Stimulated activated CD4-positive, alpha-beta T cell treated with anti-CD3 and anti-CD28 coated beads, Interleukin-2, amount 100 ng/mL, for 24 hours (primary cell): ENCODE measurements at places on chromosomes 4 and X.

- DNase-seq, result no peak
Measured at GRCh38 chrX:153063315-153063714, 7.0 kb downstream of the PNMA3 start.

GRCh38 chr4:105659190-105659589 lies 49.3 kb downstream of the INTS12 start:
- no peak for DNase-seq

DNA sequence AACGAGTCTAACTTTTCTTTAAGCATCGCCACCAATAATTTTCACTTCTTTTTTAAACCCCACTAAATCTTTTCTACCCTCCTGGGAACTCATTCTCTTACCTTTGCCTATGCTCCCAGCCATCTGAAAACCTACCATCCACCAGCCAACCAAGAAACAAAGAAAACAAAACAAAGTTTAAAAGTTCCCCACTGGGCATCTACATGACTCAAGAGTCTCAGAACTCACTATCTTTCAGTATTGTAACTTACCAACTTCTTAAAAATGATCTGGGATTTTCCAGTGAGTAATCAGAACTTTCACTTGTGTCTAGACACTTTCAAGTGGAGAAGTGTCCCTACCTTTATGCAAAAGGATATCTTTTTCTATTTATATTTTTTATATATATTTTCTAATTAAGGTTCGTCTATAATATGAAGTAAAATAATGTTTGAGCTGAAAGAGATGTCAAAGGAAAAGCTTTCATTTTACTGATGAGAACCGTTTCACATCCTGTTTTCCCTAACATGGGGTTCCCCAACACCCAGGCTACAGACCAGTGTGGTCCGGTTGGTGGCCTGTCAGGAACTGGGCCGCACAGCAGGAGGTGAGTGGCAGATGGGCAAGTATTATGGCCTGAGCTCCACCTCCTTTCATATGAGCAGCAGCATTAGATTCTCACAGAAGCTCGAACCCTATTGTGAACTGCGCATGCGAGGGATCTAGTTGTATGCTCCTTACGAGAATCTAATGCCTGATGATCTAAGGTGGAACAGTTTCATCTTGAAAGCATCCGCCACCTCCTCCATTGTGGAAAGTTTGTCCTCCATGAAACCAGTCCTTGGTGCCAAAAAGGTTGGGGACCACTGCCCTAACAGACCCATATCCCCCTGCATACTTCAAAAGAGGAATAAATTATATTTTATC lies 9.8 kb upstream of the TIGD2 start:
- DNase-seq, result no peak

DNA sequence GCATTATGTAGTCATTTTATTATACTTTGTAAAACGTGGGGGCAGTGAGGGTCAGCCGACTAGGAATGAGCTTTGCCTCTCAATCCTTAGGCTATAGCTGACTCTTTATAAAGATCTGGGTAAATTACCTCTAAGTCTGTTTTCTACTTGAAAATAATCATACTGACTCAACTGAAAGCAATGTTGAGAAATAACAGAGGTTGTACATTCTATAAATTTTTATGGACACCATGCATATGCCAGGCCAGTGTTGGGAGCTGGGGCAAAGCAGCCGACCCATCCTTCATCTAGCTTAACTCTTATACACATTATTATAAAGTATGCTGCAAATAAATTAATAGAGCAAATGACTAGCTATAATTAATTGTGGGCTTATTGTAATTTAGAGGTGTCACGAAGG lies 2.2 kb upstream of the DCUN1D4 start:
- DNase-seq, result no peak

GRCh38 chr4:157057218-157057617 lies 18.7 kb upstream of the GLRB start:
- no peak for DNase-seq

GRCh38 chrX:54551801-54552200 lies 21.8 kb downstream of the GNL3L start:
- no peak for DNase-seq

- no peak for DNase-seq
Measured at GRCh38 chr4:152747444-152747843, 32.1 kb downstream of the TIGD4 start.

GRCh38 chr4:26424153-26424552 lies 66.1 kb downstream of the CCKAR start:
- no peak for DNase-seq

GRCh38 chr4:48898733-48899431 lies 7.7 kb downstream of the OCIAD2 start:
- DNase-seq, result no peak

DNA sequence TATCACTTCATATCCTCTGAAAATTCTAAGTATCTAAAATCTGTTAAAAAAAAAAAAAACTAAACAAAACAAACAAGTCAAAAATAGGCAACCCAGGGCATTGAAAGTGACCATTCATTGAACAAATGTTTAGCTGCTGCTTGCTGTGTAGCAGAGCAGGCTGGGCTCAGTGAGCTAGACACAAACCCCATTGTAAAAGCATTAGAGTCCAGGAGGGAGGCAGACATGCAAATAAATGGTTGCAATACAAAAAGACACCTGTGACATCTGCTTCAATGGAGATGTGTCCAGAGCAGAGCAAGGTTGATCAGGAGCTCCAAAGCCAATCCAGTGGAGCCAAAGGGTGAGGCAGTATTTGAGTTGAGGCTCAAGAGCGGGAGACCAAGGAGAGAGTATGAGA lies 267.3 kb upstream of the GATB start:
- no peak for DNase-seq

- no peak for DNase-seq
Measured at GRCh38 chrX:72201836-72202536, 20.4 kb downstream of the PIN4 start.

DNA sequence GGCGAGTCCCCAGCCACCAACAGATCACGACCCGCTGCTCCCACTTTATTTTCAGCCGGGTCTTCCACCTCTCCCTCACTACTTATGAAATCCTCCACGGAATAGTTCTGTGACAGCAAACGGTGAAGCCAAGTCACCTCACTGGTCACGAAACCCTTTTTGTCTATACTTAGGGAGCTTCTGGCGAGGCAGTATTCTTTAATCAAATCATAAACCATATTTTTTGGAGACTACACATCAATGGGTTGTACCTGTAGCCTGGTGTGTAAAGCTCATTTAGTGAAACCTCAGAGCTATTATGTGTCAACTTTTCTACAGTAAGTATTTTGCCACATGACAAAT lies 809 bp upstream of the H2AZ1 start:
- no peak for DNase-seq

GRCh38 chr4:138216272-138216867 lies 25.8 kb downstream of the SLC7A11 start:
- DNase-seq, result no peak

GRCh38 chr4:100169491-100170485 lies 20.5 kb downstream of the DDIT4L start:
- DNase-seq, result no peak
